ENCODE measurements at places on chromosomes 12 and 14.

- no peak for DNase-seq
- no peak overlapping the region for H3K27ac ChIP-seq
- H3K27me3 ChIP-seq: peaks cover 12% of the 10 kb centered on the region
- H3K4me1 ChIP-seq: peaks cover 2% of the 10 kb centered on the region
Observed at GRCh38 chr12:124047045-124047566, 74.1 kb downstream of the ZNF664 start.

- peaks cover 2% of the 10 kb centered on the region for H3K36me3 ChIP-seq
- DNase-seq: no peak
- no peak overlapping the region for H3K4me3 ChIP-seq
- no peak overlapping the region for H3K27ac ChIP-seq
- H3K27me3 ChIP-seq: peaks cover 22% of the 10 kb centered on the region
- no peaks in the 10 kb centered on the region for H3K4me1 ChIP-seq
Observed at GRCh38 chr14:66196670-66197069, 289.5 kb upstream of the CCDC196 start.

GRCh38 chr12:113112043-113112899 lies 23.3 kb downstream of the RASAL1 start:
- peaks cover 6% of the 10 kb centered on the region for H3K4me1 ChIP-seq
- no peaks in the 10 kb centered on the region for H3K36me3 ChIP-seq
- H3K27ac ChIP-seq: no peak overlapping the region
- H3K4me3 ChIP-seq: no peak overlapping the region
- no peaks in the 10 kb centered on the region for H3K27me3 ChIP-seq
- no peak for DNase-seq

GRCh38 chr14:94964181-94964580 lies 193.1 kb downstream of the DICER1 start:
- H3K27ac ChIP-seq: no peak overlapping the region
- peaks cover 42% of the 10 kb centered on the region for H3K27me3 ChIP-seq
- DNase-seq: no peak
- H3K4me1 ChIP-seq: peaks cover 2% of the 10 kb centered on the region
- H3K36me3 ChIP-seq: no peaks in the 10 kb centered on the region

GRCh38 chr14:20197459-20197858 lies 6.8 kb downstream of the OR11G2 start:
- no peak overlapping the region for H3K27ac ChIP-seq
- no peak overlapping the region for H3K4me3 ChIP-seq
- no peak for DNase-seq

DNA sequence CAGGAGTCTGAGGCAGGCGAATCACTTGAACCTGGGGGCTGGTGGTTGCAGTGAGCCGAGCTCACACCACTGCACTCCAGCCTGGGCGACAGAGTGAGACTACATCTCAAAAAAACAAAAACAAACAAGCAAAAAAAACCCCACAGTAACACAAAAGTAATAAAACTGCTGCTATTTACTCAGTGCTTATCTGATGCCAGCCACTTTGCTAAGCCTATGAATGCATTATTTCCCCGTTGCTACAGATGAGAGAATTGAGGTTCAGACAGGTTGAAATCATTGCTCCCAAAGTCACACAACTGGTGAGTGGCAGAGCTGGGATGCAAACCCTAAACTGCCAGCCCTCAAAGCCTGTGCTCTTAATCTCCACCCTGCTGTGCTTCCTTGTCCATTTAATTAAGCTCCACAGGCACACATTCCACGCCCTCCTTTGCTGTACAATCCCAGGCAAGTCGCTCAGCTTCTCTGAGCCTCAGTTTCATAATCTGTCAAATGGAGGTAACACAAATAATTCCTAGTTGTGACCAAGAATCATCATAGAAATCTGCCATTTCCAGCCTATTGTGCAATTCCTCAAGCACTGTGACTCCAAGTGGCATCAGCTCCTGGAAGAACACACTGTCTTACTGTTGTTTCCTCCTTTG lies 5.7 kb upstream of the OAS3 start:
- no peak overlapping the region for H3K4me3 ChIP-seq
- peak overlapping the region; percentile 30 for H3K27ac ChIP-seq
- DNase-seq: no peak
- H3K36me3 ChIP-seq: no peaks in the 10 kb centered on the region

- no peak overlapping the region for H3K27ac ChIP-seq
- no peak for DNase-seq
- no peak overlapping the region for H3K4me3 ChIP-seq
- no peaks in the 10 kb centered on the region for H3K27me3 ChIP-seq
Observed at GRCh38 chr12:9099552-9100190, 16.0 kb downstream of the A2M start.

GRCh38 chr12:107431942-107432341 lies 253.7 kb upstream of the PWP1 start:
- H3K27me3 ChIP-seq: no peaks in the 10 kb centered on the region
- no peak for DNase-seq
- peaks cover 2% of the 10 kb centered on the region for H3K36me3 ChIP-seq
- H3K4me3 ChIP-seq: no peak overlapping the region

- no peak overlapping the region for H3K27ac ChIP-seq
- H3K27me3 ChIP-seq: peaks cover 5% of the 10 kb centered on the region
- DNase-seq: no peak
Observed at GRCh38 chr14:61577506-61577931, 117.8 kb upstream of the HIF1A start.

- no peaks in the 10 kb centered on the region for H3K36me3 ChIP-seq
- H3K4me3 ChIP-seq: no peak overlapping the region
- DNase-seq: no peak
Observed at GRCh38 chr14:85247071-85247470, 282.9 kb upstream of the FLRT2 start.

DNA sequence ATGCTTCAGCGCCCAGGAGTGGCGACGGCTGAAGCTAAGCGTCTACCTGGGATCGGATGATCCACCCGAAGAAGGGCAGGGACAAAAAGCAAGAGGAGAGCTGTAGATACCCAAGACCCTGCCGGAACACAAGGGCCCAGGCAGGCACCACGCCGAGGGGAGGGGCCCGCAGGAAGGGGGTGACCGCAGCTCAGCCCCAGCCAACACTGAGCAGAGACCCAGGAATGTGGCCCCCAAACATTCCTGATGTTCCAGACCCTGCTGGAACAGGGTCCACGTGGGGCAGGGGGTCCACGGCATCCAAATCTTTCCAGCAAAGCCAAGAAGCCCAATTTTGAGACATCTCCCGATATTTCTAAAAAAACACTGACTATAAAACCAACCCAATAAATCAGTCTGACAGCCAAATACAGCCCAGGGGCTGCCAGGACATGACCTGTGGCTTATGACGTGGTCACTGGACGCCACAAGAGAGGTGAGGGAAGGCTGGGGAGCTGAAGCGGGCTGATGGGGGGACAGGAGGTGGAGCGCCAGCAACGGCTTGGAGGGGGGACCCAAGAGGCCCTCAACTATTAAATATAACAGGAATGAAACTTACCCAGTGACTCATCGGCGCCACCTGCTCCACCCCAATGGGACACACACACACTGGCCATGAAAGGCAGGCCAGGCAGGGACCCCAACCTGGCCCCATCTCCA lies 58.9 kb downstream of the NCOR2 start:
- no peak for DNase-seq
- H3K27me3 ChIP-seq: no peaks in the 10 kb centered on the region
- H3K4me3 ChIP-seq: no peak overlapping the region

DNA sequence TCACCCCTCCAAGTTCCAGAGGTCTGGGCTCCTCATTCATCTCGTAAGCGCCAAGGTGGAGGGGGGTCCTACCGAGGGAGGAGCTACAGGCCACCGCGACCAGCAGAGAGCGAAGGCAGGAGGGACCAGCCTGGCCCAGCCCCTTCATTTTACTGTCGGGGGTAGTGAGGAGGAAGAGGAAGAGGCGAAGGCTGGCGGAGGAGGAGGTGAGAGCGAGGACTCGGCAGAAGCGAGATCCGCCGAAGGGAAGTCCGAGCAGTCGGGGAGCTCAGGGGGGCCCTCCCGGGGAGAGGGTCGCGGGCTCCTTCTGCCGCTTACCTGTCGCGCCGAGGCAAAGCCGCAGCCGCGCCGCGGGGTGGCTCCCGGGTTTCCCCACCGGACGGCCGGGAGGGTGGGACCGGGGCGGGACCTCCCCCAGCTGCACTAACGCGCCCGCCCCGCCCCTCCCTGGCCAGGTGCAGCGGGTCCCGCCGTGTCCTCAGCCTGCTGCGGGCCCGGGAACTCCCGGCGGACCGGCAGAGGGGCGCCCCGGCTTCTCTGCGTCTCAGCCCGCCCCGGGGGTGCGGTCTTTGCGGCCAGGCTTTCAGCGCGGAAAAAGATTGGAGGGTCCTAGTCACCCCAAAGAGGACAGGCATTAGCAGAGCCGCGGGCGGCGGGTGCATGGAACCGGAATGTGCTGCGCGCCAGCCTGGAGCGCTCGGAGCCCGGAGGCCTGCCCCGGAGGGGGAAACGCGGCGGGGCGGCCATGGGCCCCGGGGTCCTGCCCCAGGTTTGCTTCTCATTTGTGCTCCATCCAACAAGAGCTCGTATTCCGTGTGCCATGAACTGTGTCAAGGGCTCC lies at the start of gene GALNT6:
Gene GALNT6 (minus strand): TSS at position 124 of the 841 bp plus-strand sequence. CDS start 11,625 bp downstream, outside the sequence.
- DNase-seq: peak; percentile 80
- H3K36me3 ChIP-seq: peaks cover 2% of the 10 kb centered on the region
- H3K27me3 ChIP-seq: no peaks in the 10 kb centered on the region
- H3K4me3 ChIP-seq: peak within 1 kb of the TSS; percentile 94
- peaks cover 60% of the 10 kb centered on the region for H3K4me1 ChIP-seq
- peak within 1 kb of the TSS; percentile 85 for H3K27ac ChIP-seq

- no peak overlapping the region for H3K4me3 ChIP-seq
- no peak for DNase-seq
- peak overlapping the region; percentile 91 for H3K27ac ChIP-seq
- peaks cover 49% of the 10 kb centered on the region for H3K4me1 ChIP-seq
- H3K27me3 ChIP-seq: no peaks in the 10 kb centered on the region
- peaks cover 8% of the 10 kb centered on the region for H3K36me3 ChIP-seq
Observed at GRCh38 chr12:111450676-111451075, 45.0 kb downstream of the SH2B3 start.

GRCh38 chr14:73227812-73228781 lies 9.2 kb upstream of the PAPLN start:
- peaks cover 6% of the 10 kb centered on the region for H3K36me3 ChIP-seq
- no peak overlapping the region for H3K4me3 ChIP-seq
- H3K27me3 ChIP-seq: peaks cover 11% of the 10 kb centered on the region
- no peak for DNase-seq
- H3K27ac ChIP-seq: no peak overlapping the region
- H3K4me1 ChIP-seq: peaks cover 4% of the 10 kb centered on the region

GRCh38 chr14:22598896-22599244 lies 770 bp downstream of the ABHD4 start:
- no peak for DNase-seq
- no peaks in the 10 kb centered on the region for H3K27me3 ChIP-seq
- peaks cover 14% of the 10 kb centered on the region for H3K36me3 ChIP-seq
